Stimulated activated CD4-positive, alpha-beta T cell treated with anti-CD3 and anti-CD28 coated beads, Interleukin-12 subunit alpha, Interleukin-12 subunit beta, amount 100 ng/mL, for 4 hours (primary cell): ENCODE measurements at places on chromosomes 6 and 20.

DNA sequence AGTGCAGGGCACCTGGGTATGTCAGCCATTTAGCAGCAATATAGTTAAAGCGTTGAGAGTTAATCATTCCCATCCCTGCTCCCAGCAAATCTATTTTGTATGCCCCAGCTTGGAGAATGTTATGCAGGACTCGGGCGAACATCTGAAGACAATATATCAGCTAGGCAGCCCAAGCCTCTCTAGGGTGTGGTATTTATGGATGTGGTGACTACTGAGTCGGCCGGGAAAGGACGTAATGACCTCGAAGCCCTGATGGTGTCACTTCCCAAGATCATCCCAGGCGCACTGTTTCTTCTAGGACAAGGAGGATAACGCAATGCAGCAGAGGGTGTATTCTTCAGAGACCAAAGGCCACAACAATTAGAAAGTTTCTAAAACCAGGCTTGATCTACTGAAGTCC, 63.6 kb upstream of the FAM184A start:
- no peak for DNase-seq

DNA sequence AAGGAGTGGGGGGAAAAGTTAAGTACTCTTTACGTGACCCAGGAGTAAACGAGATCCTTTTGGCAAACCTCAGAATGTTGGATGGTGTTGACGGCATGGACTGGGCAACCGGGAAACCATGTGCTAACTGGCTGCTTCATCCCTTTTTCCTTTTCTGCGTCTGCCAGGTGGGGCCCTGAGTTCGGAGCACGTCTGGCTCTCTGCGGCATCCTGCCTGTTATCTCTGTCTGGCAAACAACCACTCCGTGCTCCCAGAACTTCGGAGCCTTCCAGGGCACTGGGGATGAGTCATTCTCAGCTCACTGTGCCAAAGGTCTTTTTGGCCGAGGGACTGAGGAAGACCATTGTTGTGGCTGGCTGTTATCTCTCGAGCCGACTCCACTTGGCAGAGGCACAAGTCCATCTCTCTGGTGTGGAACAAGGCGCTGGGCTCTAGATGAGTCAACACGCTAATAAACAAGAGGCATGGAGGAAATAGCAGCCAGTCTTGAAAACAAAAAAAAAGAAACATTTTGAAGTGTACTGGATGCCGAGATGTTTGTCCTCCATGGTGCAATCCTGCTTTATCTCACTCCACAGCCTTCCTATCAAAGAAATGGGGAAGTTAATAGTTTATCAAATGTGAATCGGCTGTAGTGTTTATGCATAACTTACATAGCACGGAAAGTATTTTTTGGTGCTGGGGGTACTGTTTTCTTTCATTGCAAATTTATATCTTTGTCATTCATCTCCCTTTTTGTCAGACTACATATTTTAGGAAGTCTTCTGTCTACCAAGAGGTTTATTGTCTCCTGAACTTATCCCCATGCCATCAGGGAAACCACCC, 64.6 kb upstream of the TXNDC5 start:
- no peak for DNase-seq

GRCh38 chr6:56043076-56043475, 167.7 kb upstream of the BMP5 start:
- DNase-seq = no peak

- no peak for DNase-seq
These were observed 2.3 kb upstream of the TXLNB start for GRCh38 chr6:139294090-139294489.

GRCh38 chr6:96302991-96303390, 218.6 kb upstream of the UFL1 start:
- no peak for DNase-seq

DNA sequence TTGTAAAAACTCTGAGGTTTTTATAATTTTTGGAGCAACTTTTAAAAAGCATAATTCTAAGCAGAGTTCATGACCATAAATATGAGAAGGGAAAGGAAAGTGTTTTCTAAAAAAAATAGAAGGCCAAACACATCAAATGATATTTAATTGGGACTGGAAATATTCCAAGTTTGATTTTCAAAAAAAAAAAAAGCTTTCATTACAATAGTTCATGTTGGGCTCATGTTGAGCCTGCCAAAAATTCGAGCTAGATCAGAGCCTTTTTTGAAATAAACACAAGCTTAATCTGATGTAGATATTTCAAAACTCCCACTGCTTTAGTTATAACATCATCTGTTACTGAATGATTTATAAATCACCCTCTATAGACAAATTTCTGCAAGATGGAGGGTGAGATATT, 163.4 kb upstream of the DEFB112 start:
- no peak for DNase-seq
